Activated CD4-positive, alpha-beta T cell treated with anti-CD3 and anti-CD28 coated beads, Interleukin-2, amount 50 U/mL, for 48 hours (primary cell): ENCODE measurements at places on chromosomes 12 and 14.
A peak's percentile ranks its signal among the peaks of the same experiment; 100 is the strongest.

DNA sequence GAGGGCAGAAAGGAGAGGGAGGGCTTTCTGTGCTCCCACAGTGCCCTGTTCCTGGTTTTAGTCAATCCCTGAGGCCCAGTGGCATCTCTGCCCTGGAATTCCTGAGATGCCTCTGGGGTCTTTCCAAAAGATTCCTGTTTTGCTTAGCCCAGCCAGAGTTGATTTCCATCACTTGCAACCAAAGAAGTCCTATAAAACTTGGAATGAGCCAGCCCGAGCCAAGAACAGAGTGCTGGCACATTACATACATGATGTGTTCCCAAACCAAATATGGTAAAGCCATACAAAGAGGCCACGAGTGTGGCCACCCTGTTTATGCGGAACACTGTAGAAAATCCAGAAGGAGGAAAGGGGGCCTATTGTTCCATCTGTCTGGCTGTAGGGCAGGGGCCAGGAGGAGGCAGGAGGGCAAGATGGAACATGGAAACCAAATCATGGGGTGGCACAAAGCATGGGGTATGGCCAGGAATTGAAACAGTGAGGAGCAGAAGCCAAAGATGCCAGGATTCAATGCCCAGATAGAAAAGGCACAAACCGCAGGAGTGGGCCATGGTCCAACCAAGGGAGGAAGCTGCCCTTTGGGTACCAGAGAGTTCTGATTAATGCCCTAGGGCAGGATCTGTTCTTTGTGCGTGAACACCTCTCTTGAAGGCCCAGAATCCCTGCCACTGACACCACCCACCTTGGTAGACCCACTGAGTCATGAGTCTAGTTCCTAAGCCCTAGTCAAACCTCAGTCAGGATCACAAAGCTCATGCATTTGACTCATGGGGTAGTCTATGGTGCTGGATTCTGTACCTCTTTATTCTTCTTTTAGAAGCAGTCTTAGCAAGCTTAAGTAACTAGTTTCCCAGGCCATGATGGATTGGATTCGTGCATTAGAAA is 75.2 kb downstream of the LRRC74A start:
- no peak for DNase-seq

DNA sequence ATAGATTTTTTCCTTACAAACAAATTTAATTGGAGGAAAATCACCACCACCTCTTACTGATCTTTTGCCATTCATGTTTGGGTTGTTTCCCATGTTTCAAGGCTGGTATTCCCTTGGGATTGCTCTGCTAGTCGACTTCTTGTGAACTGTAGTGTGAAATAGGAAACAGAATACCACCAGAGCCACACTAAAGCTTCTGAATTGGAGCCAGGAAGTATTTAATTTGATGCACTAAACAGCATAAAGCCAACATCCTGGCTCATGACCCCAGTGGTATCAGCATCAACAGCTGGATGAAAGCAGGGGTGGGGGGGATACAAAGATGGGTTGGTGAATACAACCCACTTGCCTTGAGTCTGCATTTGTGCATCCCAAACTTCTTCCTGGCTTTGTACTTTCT is 127.5 kb downstream of the TBC1D30 start:
- DNase-seq, result no peak

DNA sequence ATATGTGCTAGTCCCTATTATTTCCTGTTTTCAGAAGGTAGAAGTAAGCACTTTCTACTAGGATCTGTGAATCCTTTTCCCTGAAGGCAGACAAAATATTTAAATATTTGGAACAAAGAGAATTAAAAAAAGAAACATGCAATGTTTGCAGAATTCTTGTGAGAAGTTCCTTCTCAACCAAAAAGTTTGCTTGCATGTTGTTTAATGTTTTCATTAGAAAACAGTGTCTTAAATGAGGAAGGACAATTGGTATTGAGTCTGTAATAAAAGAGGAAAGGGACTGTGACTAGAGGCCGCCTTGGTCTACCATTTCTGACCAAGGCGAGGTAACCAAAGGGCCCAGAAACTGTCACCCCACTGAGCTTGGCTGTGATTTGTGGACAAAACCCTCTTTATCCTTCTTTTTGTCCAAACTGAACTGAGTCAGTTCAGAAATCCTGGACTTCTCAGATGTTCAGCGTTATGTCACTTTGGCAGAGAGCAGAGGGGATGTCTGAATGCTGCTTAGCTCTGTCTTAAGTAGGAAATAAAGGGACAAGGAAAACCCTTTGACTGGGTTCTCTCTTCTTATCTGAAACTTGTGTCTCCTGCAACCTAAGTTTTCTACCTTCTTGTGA is 129.8 kb upstream of the CPM start:
- no peak for DNase-seq

- DNase-seq, result no peak
Observed at GRCh38 chr14:68557648-68558047, 235.2 kb downstream of the ZFP36L1 start.

GRCh38 chr14:99166506-99166905 is 105.5 kb downstream of the BCL11B start:
- DNase-seq, result no peak

DNA sequence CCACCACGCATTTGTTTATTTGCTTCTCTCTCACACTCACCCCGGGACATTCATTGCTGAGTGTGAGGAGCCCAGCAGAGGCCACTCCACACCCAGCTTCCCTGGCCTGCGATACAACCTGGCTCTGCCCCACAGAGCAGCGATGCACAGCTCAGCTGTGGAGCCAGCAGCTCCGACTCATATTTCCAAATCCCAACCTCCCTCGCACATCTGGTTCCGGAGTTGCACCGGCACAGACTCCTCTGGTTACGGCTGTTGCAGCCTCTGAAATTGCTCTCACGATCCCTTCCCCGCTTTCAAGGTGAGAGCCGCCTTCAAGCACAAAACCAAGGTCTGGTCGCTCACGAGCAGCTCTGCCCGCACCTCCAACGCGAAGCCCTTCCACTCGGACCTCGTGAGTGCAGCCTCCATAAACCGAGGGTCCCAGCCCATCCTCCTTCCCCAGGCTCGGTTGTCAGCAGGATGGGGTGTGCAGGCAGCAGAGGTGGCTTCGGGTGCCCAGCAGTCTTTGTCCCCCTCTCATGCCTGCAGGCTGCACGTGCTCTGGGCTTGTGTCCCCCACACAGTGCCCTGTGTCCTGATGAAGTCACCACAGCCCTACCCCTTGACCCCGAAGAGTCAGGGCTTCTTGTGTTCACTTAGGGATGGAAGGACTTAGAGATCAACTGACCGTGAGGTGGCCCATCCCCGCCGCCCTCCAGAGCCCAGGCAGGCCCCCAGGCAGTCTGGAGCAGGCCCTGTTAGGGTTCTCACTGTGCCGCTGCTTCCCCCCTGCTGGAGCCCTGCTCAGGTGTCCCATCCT is 184.3 kb downstream of the ADGRD1 start:
- DNase-seq, result no peak

- no peak for DNase-seq
Observed at GRCh38 chr14:54343272-54344121, 53.3 kb upstream of the CDKN3 start.

DNA sequence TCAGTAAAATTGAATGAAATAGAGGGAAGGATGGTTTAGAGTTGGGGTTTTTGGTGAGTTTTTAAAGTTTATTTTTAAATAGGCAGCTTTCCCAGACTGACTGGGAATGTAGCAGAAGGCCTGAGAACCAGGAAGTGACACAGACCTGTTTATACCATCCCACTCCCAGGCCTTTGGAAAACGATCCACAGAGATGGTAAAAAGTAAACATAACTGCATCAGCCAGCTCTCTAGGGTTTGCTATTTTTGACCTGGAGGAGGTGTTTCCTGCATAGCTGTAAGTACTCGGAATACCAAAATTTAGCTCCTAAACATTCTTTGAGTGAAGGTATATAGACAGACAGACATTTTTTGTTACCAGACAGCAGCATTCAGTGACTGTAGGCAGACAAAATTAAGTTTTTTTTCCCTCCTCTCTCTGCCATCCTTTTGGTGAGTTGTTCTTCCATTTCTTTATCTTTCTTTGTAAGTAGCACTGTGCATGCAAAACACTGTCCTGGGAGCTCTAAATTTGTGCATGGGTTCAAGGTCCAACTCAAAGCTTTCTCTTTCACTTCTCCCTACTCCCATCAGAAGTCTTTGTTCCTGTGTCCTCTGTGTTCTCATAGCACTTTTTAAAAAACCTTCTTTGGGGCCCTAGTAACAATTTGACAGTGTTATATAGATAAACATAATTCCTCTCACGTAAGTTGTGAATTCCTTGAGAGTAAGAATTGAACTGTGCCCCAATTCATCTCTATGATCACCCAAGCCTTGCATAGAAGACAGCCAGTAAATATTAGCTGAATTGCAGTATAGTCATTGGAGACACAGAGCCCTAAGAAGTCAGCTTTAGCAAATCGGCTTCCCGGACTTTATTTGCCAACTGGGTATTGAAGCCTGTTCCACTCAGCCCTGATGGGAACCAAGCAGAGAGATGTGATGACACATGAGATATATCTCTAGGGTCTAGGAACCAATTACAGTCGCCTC is 37.4 kb downstream of the SUSD6 start:
- DNase-seq, result no peak

DNA sequence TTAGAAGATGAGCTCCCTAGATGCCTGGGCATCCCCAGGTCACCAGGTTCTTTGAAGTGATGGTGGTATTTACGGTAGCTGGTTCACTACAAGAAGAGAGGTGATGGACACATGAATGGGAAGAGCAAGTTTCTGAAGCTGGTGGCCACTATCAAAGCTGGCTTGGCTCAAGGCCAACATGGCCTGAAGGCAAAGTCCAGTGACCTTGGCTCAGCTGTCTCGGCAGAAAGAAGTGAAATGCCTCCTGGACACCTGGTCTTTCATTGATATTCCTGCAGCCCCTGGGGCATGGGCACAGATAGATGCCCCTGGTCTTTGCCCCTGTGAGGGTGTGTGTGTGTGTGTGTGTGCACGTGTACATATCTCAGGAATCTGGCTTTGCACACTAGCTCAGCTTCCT is 441.8 kb upstream of the TMPO start:
- DNase-seq, result no peak

- no peak for DNase-seq
Observed at GRCh38 chr12:38995249-38995648, 89.9 kb upstream of the CPNE8 start.

- DNase-seq, result no peak
Observed at GRCh38 chr12:19390051-19390598, 49.2 kb upstream of the AEBP2 start.

- peak; percentile 59 for DNase-seq
Observed at GRCh38 chr14:65179918-65180724, 77.8 kb upstream of the MAX start.

DNA sequence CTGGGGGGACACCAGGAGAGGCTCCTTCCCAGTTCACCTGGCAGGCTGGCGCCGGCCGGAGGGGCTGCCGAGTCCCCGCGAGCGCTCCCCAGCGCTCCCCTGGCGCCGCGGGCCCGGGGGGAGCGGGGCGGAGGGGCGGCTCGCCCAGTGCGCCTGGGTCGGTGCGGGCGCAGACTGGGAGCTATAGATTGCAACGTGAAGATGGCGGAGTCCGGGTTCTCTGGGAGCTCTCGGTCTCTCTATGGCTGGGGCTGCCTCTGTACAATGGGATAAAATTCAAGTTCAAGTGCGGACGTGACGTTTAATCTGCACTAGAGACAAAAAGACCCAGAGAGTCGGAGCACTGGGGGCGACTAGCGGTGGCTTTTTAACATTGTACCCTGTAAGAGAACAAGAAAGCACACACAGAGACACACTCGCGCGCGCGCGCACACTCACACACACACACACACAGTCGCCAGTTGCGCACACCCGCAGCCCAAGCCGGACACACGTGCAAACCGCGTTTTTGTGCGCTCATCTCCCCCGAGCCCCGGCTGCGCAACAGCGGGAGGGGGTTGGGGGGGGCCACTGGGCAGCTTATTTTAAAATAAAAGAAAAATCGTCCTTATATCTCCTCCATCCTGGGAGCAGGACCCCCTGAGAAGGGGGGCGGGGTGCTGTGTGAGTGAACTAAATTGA is at the start of gene BCL11B:
BCL11B (minus strand) TSS at position 247 of the 681 bp plus-strand sequence. CDS start 979 bp downstream, outside the sequence.
- DNase-seq, result peak; percentile 87

- DNase-seq, result no peak
Observed at GRCh38 chr12:2893007-2893406, 2.3 kb downstream of the TULP3 start.

- peak; percentile 29 for DNase-seq
Observed at GRCh38 chr12:11545484-11546330, 103.8 kb upstream of the ETV6 start.

DNA sequence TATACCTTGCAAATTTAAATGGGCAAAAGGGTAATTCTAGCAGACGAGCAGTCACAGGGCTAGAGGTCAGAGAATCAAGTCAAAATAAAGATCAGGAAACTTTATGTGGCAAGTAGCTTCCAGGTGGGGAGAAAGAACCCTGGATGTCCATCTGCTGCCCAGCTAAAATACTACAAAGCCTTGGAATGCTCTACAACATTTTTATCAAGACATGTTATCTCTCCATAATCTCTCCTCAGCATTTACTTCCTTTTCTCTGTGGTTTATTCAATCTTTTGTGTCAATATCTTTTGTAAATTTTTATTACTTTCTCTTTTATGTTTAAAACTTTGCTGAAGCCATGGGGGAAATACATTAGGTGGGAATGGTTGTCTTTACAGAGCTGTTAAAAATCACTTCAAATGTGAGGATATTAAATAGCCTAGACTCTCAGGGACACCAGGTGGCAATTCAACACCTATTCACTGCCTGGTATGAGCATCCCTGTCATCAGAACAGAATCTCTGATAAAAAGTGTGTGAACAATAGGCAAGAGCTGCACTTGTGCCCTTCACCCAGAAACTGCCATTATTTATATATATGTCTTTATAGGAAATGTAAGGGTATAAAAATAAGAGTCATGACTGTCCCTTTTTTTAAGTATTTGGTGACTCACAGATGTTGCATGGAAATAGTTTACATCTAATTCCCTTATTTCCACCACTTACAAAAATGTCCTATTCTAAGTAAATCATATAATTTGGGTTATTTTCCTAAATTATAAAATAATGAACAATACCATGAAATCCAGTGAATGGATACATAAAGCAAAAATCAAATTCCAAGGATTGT is 152.9 kb downstream of the EPS8 start:
- no peak for DNase-seq

DNA sequence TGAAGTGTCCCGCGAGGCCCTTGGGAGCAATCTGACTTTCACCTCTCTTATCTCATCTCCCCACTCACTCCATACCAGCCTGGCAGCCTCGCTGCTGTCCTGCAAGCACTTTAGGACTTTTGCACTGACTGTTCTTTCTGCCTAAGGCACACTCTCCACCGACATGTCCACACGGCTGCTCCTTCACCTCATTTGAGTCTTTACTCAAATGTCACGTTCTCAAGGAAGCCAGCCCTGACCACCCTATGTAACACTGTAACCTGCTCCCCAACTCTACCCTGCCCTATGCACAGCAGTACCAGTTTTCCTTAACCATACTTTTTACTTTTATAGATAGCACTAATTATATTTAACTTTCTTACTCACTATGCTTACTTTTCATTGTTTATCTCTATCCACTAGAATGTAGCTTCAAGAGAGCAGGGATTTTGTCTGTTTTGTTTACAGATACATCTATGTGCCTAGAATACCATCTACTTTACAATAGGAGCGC is 32.0 kb downstream of the PRKD1 start:
- no peak for DNase-seq

GRCh38 chr12:2364631-2365051 is 311.9 kb downstream of the CACNA1C start:
- no peak for DNase-seq

GRCh38 chr14:74645244-74645643 is 33.2 kb upstream of the LTBP2 start:
- no peak for DNase-seq

GRCh38 chr12:101604132-101604531 is 9.4 kb downstream of the MYBPC1 start:
- DNase-seq, result no peak

- no peak for DNase-seq
Observed at GRCh38 chr12:64669270-64669842, 59.1 kb downstream of the RASSF3 start.

- DNase-seq, result no peak
Observed at GRCh38 chr12:89907659-89908058, 199.0 kb upstream of the ATP2B1 start.
